SJSA1 (cell line): ENCODE measurements at places on chromosomes 11 and 22. TPM values are rescaled to one million over a fixed set of nuclear protein-coding genes. Genes with fewer than 3 reads are reported as not detected.

GRCh38 chr11:119356349-119357031 lies 10.0 kb upstream of the MFRP start:
- peak; percentile 56 for DNase-seq

- no peak for DNase-seq
These were observed 151.0 kb upstream of the B3GAT1 start for GRCh38 chr11:134562941-134563471.

DNA sequence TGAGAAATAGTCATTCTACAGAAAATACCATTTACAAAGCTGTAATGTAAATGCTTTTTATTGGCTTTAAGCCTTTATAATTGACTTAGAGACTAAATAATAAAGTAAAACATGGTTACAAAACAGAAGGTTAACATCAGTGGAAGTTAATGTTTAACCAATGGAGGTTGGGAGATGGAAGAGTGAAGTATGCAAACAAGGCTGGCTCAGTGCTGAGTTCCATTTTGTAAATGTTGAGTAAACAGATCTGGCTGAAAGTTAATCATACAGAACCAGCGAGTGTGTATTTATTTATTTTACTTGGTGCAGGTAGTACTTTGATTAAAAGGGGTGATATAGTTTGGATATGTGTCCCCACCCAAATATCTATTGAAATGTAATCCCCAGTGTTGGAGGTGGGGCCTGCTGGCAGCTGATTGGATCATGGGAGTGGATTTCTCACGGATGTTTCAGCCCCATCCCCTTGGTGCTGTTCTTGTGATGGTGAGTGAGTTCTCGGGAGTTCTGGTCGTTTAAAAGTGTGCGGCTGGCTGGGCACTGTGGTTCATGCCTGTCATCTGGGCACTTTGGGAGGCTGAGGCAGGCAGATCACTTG lies 827.4 kb downstream of the OPCML start:
- DNase-seq, result no peak

DNA sequence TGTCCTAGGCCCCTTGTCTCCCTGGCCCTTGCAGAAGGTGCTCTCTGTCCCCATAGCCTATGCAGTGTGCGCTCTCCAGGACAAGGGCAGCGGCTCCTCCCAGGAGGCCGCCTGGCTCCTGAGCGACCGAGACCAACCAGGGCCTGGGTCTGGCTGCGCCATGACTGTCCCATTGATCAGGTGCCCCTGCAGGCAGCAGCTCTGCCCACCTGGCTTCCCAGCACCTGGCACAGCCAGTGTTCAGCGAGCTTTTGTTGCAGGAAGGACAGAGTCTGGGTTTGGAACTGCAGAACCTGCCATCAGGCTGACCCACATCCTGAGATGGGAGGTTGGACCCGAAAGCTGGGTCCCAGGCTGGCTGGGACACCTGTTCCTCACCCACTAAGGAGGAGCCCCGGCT lies 1001.1 kb downstream of the BRD1 start:
- no peak for DNase-seq

- no peak for DNase-seq
These were observed 28.4 kb downstream of the ARHGAP32 start for GRCh38 chr11:129163714-129164164.

DNA sequence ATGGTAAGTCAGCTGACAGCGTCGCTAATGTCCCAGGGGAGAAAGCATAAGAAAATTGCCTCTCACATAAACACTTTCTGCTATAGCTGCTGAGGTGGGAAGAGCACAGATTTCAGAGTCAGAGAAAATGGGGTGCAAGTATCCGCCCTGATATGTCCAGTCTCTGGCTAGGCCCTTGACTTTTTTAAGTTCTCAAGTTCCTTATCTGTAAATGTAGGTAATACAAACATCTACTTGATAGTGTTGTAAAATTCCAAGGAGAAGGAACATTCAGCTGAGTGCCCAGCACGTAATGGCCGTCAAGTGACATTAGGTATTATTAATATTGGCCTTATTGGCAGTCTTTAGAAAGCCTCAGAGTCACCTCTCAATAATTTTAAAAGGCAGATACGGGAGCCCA lies 143.6 kb downstream of the NTM start:
- DNase-seq, result no peak

DNA sequence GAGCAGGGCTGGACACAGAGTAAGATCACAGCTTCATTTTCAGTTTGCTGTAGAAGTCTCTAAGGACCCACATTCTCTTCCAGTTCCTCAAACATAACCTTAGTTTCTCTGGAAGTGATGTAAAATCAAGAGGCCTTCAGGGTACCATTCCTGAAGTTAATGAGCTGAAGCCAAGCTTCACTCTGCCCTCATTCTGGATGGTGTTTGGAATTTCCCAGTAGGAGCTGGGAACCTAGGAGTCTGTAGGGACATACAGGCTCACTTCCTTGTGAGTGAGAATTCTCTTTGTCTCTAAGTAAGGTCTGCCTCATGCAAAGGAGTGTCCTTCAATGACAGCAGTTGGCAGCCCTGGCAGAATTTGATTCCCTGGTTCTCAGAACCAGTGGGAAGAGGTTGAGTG lies 142.4 kb upstream of the NARS2 start:
- DNase-seq, result no peak

DNA sequence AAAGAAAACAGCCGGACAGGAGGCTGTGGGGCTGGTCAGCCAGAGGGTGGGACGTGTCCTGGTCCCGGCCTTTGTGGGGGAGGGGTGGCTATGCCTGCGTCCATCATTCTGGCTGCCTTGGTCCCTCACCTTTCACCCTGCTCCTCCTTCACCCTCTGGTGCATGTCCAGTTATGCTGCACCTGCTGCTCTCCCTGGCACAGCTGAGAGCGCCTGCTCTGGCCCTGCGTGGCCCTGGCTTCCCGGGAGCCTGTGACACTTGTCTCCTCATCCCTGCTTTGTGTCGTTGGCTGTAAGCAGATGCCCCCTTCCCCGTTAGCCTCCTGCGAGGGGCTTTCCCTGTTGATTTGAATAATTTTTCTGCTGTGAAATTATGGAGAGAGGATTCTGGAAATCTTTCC lies 16.6 kb downstream of the PHRF1 start:
- DNase-seq, result no peak

UBQLN3 gene
- not detected in 2 replicates for total RNA-seq

UQCR10 gene
- 150 and 218 TPM in 2 replicates for total RNA-seq

LMO2 gene
- 0.31 TPM in 1 of 2 replicates, not detected in the other for total RNA-seq

C11orf42 gene
- not detected in 2 replicates for total RNA-seq

EXPH5 gene
- 0.05 TPM in 1 of 2 replicates, not detected in the other for total RNA-seq
